ENCODE measurements at places on chromosomes 16 and 17. TPM values are rescaled to one million over a fixed set of nuclear protein-coding genes. Genes with fewer than 3 reads are reported as not detected.

KRTAP2-1 gene
- not detected for total RNA-seq

KRT28 gene
- total RNA-seq = not detected

NUDT21 gene
- total RNA-seq = 127 TPM

NPW gene
- 0.64 TPM for total RNA-seq

KRTAP2-2 gene
- total RNA-seq = not detected

ITGAD gene
- 0.16 TPM for total RNA-seq

YBX2 gene
- total RNA-seq = 0.56 TPM

CSH1 gene
- not detected for total RNA-seq

ZG16 gene
- not detected for total RNA-seq

FNDC8 gene
- not detected for total RNA-seq

VAT1L gene
- total RNA-seq = not detected

EPX gene
- total RNA-seq = not detected

HSPB9 gene
- not detected for total RNA-seq

LDHD gene
- total RNA-seq = 0.55 TPM

DNAH2 gene
- 0.01 TPM for total RNA-seq
